Activated effector memory CD4-positive, alpha-beta T cell treated with Interleukin-2 at 50 U/mL for 16 hours (primary cell): ENCODE measurements at places on chromosomes 13 and 19.

DNA sequence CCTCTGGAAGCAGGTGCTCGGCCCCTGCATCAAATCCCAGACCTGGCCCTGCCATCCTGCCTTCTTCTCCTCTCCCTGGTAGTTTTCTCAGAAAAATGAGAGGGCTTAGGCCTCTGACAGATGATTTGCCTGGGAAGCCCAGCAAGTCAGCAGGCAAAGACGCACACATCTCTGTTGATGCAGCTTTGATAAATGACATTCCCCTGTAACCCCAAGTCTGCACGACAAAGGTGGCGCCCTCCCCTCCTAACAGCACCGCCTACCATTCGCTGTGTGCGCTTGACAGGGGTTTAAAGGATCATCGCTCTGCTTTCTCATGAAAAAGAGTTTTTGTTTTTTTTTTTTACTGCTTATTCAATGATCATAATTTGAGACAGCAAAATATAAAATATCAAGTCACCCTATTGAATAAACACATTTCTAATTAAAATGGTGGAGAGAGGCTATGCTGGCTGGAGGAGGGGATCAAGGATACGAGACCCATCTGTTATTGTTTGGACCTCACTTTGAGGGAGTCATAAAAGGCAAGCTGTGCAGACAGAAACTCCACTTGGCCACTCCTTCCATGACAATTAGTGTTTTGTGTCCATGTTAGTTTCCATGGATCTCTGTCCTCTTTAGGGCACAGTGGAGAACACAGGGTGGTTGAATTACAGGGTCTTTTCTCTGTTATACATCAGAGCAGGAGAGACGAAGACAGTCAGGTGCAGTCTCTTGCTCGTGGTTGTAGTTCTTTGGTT, 126.1 kb downstream of the FGF9 start:
- DNase-seq = no peak

DNA sequence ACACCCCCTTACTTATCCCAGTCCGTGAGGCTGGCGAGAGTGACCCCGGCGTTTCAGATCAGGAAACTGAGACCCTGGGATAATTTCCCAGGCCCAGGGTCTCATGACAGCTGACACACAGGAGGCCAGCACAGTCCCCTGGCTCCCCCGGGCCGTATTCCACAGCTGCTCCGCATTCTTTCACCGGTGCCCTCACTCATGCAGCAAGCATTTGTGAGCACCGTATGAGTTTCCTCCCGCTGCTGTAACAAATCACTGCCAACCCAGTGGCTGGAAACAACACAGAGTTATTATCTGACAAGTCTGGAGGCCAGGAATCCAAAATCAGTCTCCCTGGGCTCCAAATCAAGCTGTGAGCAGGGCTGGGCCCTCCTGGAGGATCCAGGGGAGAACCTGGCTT, 21.3 kb downstream of the GADD45B start:
- DNase-seq = no peak

- peak; percentile 20 for DNase-seq
Measured at GRCh38 chr19:41997121-41997850, 3.3 kb upstream of the ATP1A3 start.

GRCh38 chr19:51124216-51124615, 490 bp upstream of the SIGLEC9 start:
- DNase-seq = no peak

GRCh38 chr13:105572401-105572800, 963.1 kb downstream of the EFNB2 start:
- no peak for DNase-seq

- no peak for DNase-seq
Measured at GRCh38 chr19:2428756-2429711, 1.6 kb upstream of the TIMM13 start.

GRCh38 chr13:29681864-29682263, 86.4 kb upstream of the SLC7A1 start:
- DNase-seq = no peak
